Ascending aorta (tissue), 2 donors: ENCODE measurements at places on chromosomes 4 and X. TPM values are rescaled to one million over a fixed set of nuclear protein-coding genes. Genes with fewer than 3 reads are reported as not detected.

TLL1 gene
- 7.8 TPM for total RNA-seq

DNA sequence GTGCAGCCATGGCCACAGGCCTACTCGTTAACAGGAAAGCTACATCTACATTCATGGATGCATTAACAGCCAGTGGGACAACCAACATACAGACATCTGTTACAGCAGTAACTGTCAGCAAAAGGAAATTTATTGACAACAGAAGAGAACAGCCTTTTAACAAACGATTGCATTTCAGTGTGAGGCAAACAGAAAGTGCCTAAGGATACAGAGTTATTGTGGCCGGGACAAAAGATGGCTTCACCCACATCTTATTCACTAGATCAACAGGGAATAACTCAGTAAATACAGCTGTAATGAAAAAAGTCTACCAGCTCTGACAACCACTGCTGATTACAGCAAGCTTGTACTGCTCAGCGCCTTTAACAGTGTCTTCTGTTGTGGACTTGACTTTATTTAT lies 61.5 kb upstream of the TBL1X start:
- no peak overlapping the region for H3K27ac ChIP-seq
- no peak for DNase-seq
- no peaks in the 10 kb centered on the region for H3K4me1 ChIP-seq
- H3K4me3 ChIP-seq: no peak overlapping the region
- no peaks in the 10 kb centered on the region for H3K27me3 ChIP-seq

SYTL5 gene
- not detected for total RNA-seq

DNA sequence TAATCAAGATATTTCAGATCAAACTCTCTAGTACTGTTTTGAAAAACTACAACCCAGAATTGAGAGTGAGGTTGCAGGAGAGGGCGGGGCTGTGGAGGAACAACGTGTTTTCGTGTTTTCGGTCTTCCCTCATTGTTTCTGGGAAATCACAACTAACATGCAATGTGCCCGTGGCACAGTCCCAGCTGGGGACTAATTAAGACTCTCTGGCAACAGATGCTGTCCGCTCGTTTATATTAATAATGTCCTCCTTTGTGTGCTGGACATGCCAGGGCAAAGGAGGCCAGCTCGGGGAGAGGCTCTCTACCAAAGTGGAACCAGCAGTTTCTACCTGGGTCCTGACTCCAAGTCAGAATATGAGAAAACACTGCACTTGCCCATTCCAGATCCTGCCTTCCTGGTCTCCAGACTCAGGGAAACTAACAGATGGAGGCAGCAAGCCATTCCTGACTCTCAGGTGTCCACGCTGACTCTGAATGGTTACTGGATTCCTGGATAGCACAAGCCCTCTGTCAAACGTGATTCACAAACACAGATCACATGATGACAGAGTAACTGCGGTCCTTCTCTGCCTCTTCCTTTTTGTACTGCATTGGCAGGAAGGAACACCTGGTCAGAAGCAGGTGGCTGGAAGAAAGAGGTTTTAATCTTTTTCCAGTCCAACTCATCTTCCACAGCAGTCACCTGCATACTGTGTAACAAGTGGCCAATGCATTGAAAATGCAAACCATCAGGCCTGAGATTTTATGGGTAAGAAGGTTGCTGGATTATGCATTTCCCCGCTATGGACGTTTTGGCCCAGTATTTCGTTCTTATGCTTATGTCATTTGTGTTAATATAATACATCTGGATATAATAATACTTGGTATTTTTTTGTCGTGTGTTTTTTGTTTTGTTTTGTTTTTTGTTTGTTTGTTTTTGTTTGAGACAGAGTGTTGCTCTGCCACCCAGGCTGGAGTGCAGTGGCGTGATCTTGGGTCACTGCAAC lies 65.0 kb downstream of the COQ2 start:
- H3K4me3 ChIP-seq: no peak overlapping the region
- no peak for DNase-seq
- H3K27me3 ChIP-seq: no peaks in the 10 kb centered on the region
- H3K4me1 ChIP-seq: no peaks in the 10 kb centered on the region
- H3K36me3 ChIP-seq: no peaks in the 10 kb centered on the region

- H3K27ac ChIP-seq: no peak overlapping the region
- no peaks in the 10 kb centered on the region for H3K4me1 ChIP-seq
- no peaks in the 10 kb centered on the region for H3K27me3 ChIP-seq
- no peak overlapping the region for H3K4me3 ChIP-seq
- H3K36me3 ChIP-seq: no peaks in the 10 kb centered on the region
These were observed 139.5 kb upstream of the RPL34 start for GRCh38 chr4:108480881-108481280.

DNA sequence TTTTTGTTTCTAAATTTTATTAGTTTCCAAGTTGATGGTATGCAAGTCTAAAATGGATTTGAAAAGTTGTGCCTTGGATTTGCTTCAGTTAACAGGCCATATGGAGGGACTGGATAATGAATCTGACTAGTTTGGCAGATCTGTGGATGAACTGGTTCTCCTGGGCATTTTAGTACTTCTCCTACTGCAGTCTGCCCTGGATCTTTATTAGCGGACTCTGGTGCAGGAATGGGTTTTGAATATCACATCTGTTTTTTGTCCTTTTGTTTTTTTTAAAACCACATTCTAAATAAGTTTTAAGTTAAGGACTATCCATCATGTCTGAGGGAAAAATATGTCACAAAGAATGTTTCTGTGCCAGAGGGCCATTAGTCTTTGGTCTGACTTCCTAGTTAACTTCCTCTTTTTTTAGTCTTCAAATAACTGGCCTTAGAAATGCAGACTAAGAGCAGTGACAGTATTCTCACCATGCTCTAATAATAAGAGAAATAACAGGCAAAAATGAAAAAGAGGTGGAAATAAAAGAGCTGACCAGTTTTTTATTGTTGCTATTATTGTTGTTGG lies 13.9 kb upstream of the DCK start:
- no peaks in the 10 kb centered on the region for H3K4me1 ChIP-seq
- H3K36me3 ChIP-seq: peaks cover 7% of the 10 kb centered on the region
- DNase-seq: no peak
- H3K27ac ChIP-seq: no peak overlapping the region
- H3K27me3 ChIP-seq: no peaks in the 10 kb centered on the region

GRCh38 chr4:26320538-26321372 lies at the start of gene RBPJ:
Gene RBPJ, plus strand, starts transcription at chr4:26321014. Its CDS starts 15 bp downstream, at chr4:26321029.
- H3K4me1 ChIP-seq: peaks cover 23% of the 10 kb centered on the region
- H3K27ac ChIP-seq: peak within 1 kb of the TSS; percentile 97
- no peaks in the 10 kb centered on the region for H3K36me3 ChIP-seq
- H3K27me3 ChIP-seq: no peaks in the 10 kb centered on the region
- H3K4me3 ChIP-seq: peak within 1 kb of the TSS; percentile 77

FGF13 gene
- 12.7 TPM for total RNA-seq

LUZP4 gene
- not detected for total RNA-seq

NMU gene
- not detected for total RNA-seq

DNA sequence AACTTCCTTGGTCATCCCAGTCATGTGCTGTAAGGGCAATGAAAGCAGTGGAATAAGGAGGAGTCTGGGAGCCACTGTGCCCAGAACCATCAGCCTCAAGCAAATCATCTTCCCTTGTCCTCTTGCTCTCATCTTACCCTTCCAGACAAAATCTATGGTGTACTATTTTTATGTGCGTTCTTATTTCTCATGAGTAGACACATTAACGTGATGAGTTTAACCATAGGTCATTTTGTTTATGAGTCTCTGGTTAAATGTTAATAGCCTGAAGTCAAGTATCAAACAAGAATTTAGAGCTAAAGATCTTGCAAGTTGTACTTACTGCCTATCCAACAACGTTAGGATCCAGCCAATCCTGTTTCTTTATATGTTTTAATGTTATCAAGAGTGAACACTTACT lies 495.3 kb downstream of the SPRY1 start:
- no peaks in the 10 kb centered on the region for H3K27me3 ChIP-seq
- no peak overlapping the region for H3K4me3 ChIP-seq
- H3K27ac ChIP-seq: no peak overlapping the region

GRCh38 chr4:145557720-145558119 lies 61.5 kb upstream of the MMAA start:
- H3K27ac ChIP-seq: no peak overlapping the region
- no peaks in the 10 kb centered on the region for H3K4me1 ChIP-seq

GRCh38 chr4:94126669-94127068 lies 81.0 kb upstream of the SMARCAD1 start:
- no peaks in the 10 kb centered on the region for H3K27me3 ChIP-seq
- H3K4me1 ChIP-seq: no peaks in the 10 kb centered on the region
- no peak overlapping the region for H3K4me3 ChIP-seq
- H3K36me3 ChIP-seq: no peaks in the 10 kb centered on the region

GRCh38 chrX:63327788-63328187 lies 23.3 kb downstream of the SPIN4 start:
- H3K27me3 ChIP-seq: no peaks in the 10 kb centered on the region
- H3K36me3 ChIP-seq: no peaks in the 10 kb centered on the region
- no peak overlapping the region for H3K27ac ChIP-seq
- H3K4me3 ChIP-seq: no peak overlapping the region

BEX1 gene
- total RNA-seq: not detected

FHDC1 gene
- total RNA-seq: 0.75 TPM

ADH7 gene
- not detected for total RNA-seq

SPACA5B gene
- total RNA-seq: not detected

DNA sequence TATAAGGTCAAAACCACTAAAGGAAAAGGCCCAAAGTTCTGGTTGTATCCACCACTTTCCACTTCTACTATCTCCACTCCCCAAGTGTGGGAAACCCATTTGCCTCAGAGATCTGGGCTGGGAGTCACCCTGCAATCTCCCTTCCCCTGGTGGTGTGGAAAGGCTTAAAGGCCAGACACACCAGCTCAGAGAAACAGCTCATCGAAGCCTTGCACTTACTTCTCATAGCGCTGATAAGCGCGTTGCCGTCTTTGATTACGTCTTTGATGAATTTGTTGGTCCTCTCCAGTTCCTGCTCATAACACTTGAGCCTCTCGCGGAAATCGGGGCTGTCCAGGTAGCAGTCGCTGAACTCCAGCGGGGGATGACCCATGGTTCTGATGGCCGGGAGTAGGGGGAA lies 647 bp downstream of the OPHN1 start:
- H3K4me1 ChIP-seq: no peaks in the 10 kb centered on the region
- peak overlapping the region; percentile 50 for H3K4me3 ChIP-seq
- H3K27ac ChIP-seq: peak overlapping the region; percentile 81

REST gene
- total RNA-seq: 86.5 TPM

GRCh38 chrX:54288968-54289367 lies 68.9 kb downstream of the WNK3 start:
- DNase-seq: no peak
- no peaks in the 10 kb centered on the region for H3K36me3 ChIP-seq
- H3K4me1 ChIP-seq: no peaks in the 10 kb centered on the region

GRCh38 chrX:24292353-24292752 lies 21.5 kb downstream of the SUPT20HL2 start:
- H3K36me3 ChIP-seq: no peaks in the 10 kb centered on the region
- H3K27me3 ChIP-seq: no peaks in the 10 kb centered on the region
- H3K4me3 ChIP-seq: no peak overlapping the region
- no peak overlapping the region for H3K27ac ChIP-seq
- no peaks in the 10 kb centered on the region for H3K4me1 ChIP-seq
- no peak for DNase-seq

GRCh38 chr4:66429276-66429675 lies 759.0 kb upstream of the EPHA5 start:
- H3K4me1 ChIP-seq: no peaks in the 10 kb centered on the region
- no peak overlapping the region for H3K4me3 ChIP-seq
- no peaks in the 10 kb centered on the region for H3K36me3 ChIP-seq
- no peak for DNase-seq

DNA sequence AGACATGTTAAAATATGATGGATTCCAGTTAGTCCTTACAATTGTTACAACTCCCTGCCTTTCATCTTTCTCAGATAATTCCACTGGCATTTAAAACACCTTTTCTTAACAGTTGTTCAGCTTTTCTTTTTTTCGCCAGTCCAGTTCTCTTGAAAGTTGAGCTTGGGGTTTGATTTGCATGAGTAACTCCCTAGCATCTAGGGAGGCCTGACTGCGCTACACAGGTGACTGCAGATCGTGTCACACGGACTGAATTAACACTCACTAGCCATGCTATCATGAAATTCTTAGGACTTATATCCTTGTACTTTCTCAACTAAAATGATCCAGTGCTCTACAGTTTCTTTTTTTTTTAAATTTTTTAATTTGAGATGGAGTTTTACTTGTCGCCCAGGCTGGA lies 69.8 kb downstream of the ARHGAP24 start:
- no peak overlapping the region for H3K4me3 ChIP-seq
- no peak for DNase-seq
- no peaks in the 10 kb centered on the region for H3K27me3 ChIP-seq

DNA sequence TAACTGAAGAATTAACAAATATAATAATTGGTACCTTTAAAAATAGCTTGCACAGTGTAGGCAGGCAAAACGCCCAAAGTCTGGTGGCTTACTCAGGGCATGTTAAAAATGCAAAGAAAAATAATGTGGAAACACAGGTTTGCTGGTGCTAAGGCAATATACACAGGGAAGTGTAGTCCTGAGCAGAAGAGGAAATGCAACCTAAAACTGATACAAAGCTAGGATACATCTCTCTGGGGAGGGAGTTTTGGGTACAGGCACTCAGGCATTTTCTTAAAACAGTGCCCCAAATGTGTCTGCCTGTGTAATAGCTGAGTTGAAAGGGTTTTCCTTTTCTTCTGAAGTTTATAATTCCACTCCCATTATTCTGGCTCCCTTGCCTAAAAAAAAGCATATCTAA lies 47.4 kb downstream of the TMPRSS11E start:
- H3K27me3 ChIP-seq: no peaks in the 10 kb centered on the region

TMPRSS11D gene
- not detected for total RNA-seq

NAT8L gene
- total RNA-seq: not detected

- H3K4me3 ChIP-seq: no peak overlapping the region
- H3K4me1 ChIP-seq: peaks cover 14% of the 10 kb centered on the region
- peaks cover 57% of the 10 kb centered on the region for H3K36me3 ChIP-seq
- no peak for DNase-seq
- no peak overlapping the region for H3K27ac ChIP-seq
These were observed 96.8 kb downstream of the FNIP2 start for GRCh38 chr4:158865520-158866177.

- H3K36me3 ChIP-seq: no peaks in the 10 kb centered on the region
- DNase-seq: no peak
- H3K4me1 ChIP-seq: no peaks in the 10 kb centered on the region
- no peaks in the 10 kb centered on the region for H3K27me3 ChIP-seq
- no peak overlapping the region for H3K27ac ChIP-seq
These were observed 136.5 kb downstream of the CEP135 start for GRCh38 chr4:56085275-56085674.

DNA sequence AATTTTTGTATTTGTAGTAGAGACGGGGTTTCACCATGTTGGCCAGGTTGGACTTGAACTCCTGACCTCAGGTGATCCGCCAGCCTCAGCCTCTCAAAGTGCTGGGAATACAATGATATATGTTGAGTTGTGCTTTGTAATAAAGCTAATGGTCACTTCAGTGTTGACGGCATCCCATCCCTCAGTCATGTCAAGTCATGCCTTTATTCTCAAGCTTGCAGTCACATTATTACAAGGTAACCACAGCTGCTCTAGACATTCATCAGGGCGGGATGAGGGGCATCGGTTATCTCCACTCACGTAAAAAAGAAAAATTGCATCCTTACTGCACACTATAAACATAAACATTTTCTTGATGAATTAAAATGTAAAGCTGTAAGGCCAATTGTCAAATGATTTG lies 12.8 kb upstream of the FAT1 start:
- no peaks in the 10 kb centered on the region for H3K4me1 ChIP-seq
- H3K36me3 ChIP-seq: no peaks in the 10 kb centered on the region
- no peak overlapping the region for H3K27ac ChIP-seq
- H3K4me3 ChIP-seq: no peak overlapping the region
- no peaks in the 10 kb centered on the region for H3K27me3 ChIP-seq
- no peak for DNase-seq
